Heart right ventricle (tissue), 16 donors: ENCODE measurements at places on chromosomes 13 and 19.

DNA sequence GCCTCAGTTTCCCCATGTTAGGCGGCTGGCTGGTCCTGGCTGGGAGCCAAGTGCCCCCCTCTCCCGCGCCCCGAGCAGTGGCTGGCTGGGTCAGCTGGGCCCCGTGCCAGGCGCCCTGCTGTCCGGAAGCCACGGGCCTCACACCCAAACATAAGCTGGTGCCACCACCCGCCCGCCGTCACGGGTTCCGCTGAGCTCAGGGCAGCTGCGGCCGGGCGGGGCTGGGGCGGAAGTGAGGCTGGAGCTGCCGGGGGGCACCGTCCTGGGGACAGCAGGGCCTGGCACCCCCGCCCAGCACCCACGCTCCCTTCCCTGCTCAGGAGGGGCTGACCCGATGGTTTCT is 19.3 kb downstream of the HCN2 start:
- DNase-seq = no peak

DNA sequence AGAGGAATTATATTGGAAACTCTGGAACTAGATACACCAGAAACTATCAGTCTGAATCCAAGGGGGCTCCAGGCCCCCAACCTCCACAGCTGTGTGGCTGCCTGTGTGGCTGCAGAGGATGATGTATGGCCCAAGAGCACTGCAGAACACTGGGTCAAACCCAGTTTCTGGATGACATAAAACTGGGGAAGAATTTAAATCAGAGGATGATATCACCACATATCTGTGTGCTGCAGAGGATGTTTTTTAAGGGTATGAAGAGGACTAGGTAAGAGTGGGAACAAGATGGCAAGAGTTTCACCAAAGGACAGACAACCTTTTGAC is 226.4 kb downstream of the SUCLA2 start:
- DNase-seq = no peak

- DNase-seq = no peak
These were observed 288.7 kb downstream of the FOXO1 start for GRCh38 chr13:40377783-40378182.

- DNase-seq = no peak
These were observed 3.3 kb upstream of the CEACAM7 start for GRCh38 chr19:41691268-41691970.

DNA sequence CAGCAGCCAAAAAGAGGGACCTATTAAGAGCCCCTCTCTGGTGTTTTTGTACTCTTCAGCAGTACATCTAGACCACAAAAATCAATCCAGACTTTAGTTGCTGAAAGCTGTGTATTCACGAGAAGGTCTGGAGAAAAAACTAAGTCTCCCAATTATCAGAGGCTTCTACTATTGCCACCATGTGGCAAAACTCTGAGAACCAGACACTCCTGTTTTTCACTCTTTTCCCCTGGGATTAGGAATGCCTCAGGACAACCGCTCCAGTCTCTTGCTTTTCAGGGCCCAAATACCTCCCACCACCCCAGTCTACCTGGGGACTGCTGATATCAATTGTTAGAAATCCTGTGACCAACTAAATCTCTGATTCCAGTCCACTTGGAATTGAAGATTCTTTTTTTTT is 30.1 kb upstream of the OBI1 start:
- DNase-seq = no peak

DNA sequence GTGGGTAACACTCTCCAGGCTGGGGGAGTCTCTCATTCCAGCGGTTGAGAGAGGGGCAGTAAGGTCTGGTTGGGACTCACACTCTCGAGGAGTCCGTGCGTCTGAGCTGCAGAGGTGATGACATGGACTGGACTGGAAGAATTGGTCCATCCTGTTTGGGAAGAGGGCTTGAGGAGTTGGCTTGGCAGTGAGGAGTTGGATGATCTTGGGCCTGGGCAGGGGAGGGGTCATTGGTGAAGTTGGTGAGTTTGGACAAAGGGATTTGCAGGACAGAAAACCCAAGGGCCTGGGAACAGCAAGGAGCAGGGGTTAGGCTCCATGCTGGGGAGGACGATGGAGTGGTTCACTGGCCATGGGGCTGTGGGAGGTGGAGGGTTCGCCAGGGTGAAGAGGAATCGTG is 3.7 kb downstream of the PPP1R37 start:
- no peak for DNase-seq

- DNase-seq = no peak
These were observed 31.1 kb downstream of the TRPM4 start for GRCh38 chr19:49188626-49189200.

GRCh38 chr13:75566658-75567057 is 17.1 kb downstream of the UCHL3 start:
- DNase-seq = no peak

DNA sequence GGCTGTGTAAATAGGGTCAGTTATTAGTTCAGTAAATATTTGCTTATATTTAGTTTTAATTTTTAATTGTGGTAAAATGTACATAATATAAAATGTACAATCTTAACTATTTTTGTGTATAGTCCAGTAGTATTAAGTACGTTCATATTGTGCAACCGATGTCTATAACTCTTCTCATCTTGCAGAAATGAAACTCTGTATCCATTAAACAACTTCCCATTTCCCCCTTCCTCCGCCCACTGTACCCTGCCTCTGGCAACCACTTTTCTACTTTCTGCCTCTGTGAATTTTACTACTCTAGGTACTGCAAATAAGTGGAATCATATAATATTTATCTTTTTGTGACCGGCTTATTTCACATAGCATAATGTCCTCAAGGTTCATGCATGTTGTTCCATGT is 24.4 kb downstream of the UBAC2 start:
- no peak for DNase-seq

GRCh38 chr19:56170261-56170660 is 5.5 kb upstream of the GALP start:
- DNase-seq = peak; percentile 26
